ENCODE measurements at places on chromosomes 2 and 18. TPM values are rescaled to one million over a fixed set of nuclear protein-coding genes. Genes with fewer than 3 reads are reported as not detected.

The KCNIP3 gene
- polyA plus RNA-seq, result 23.9 TPM

The CFAP65 gene
- 42.9 TPM for polyA plus RNA-seq

DNA sequence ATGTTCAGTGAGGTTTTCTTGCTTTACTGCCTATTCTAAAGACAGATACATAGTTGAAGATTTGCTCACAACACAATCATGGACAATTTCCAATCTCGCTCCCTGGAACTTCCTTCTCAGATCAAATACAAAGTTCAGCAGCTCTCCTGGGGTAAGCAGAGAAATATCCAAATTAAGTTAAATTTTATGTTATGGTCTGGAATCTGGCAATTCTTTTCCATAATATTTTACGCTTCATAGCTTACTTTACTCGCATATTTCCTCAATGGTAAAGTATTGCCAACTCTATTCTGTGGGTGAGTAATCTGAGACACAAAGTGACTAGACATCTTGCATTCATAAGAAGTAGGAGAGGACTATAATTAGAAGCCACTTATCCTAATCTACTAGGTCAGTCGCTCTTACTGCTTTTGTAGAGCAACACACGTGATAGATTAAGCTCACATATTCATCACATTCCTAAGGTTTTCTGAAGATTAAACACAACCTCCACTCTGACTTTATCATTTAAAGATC lies 529.4 kb downstream of the CCDC85A start:
- no peak for DNase-seq

- no peak for DNase-seq
These were observed 12.1 kb upstream of the AMER3 start for GRCh38 chr2:130743278-130743677.

The ATOH8 gene
- 13.5 TPM for polyA plus RNA-seq

DNA sequence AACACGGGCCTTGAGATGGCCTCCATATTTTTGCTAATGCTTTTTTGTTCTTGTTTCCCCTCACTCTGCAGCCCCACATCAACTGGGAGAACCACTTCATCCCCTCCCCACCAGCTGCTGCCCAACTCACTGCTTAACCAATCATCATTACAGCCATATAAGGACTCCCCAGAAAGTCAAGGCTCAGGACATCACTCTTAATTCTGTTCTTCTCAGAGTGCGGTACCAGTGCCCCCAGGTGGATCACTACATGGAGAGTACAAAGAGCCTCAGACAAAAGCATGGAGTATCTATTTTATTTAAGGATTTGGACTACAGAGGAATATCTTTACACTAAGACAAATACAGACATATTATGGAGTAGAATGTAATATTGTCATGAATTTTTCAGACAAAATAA lies 340.6 kb downstream of the PAX3 start:
- DNase-seq, result no peak

Measured in testis (tissue), 5 donors.